Astrocyte of the spinal cord (primary cell): ENCODE measurements at places on chromosomes 11 and 22.

DNA sequence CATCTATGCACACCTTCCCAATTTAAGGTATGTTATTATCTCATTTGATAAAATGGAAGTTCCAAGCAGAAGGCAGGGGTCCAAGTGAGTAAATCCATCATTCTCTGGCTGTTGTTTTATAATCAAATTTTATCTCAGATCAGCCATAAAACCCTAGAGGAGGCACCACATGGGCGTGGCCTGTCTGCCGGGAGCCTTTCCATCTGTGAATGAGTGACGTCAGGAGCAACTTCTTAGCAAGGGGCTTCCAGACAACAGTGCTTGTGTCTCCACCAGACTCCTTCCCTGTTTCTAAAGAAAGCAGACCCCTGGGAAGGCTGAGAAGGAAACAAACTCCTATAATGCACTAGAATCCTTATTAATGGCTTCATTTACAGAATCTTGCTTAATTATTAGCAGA, 13.5 kb downstream of the SEZ6L start:
- no peak for DNase-seq

DNA sequence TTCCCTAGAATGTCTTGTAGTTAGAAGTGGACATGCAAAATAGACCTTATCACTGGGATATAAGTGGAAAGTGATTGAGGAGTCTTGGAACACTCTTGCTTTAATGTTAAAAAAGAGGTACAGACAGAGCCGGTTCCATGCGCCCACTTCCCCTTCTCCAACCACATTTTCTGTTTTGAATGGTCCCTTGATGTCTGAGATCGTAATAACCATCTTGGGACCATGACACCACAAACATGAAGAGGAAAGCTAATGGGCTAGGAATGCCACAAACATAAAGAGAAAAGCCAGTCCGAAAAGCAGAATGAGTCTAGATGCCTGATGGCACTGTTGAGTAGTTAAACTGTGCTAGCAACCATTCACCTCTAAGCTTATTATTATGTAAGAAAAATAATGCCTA, 54.8 kb upstream of the SPON1 start:
- DNase-seq: no peak

DNA sequence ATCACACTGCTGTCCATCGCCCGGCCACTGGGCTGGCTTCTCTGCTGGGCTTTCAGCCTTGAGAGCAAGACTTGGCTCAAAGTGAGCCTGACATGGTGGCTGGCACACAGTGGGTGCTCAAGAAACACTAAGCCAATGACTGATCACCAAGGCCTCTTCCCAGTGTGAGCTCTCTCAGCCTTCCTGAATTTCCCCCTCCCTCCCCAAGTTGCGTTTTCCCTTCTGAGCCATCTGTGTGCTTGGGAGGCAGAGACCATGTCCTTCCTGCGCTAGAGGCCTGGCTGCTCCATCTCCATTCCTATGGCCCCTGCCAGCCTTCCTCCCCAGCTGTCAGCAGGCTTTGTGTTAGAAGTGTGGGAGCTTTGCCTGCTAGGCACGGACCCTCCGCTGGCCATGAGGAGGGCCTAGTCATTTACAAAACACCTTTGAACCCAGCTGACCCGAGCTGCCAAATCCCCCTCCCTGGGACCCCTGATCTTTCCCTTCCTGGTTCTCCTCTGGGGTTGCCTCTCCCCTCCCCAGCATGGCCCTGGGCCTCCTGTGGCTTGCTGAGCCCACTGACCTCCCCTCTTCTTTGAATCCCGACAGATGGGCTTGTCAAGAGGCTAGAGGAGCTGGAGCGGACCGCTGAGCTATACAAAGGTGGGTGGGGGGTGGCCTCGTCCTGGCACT, 13.2 kb downstream of the PICK1 start:
- no peak for DNase-seq

DNA sequence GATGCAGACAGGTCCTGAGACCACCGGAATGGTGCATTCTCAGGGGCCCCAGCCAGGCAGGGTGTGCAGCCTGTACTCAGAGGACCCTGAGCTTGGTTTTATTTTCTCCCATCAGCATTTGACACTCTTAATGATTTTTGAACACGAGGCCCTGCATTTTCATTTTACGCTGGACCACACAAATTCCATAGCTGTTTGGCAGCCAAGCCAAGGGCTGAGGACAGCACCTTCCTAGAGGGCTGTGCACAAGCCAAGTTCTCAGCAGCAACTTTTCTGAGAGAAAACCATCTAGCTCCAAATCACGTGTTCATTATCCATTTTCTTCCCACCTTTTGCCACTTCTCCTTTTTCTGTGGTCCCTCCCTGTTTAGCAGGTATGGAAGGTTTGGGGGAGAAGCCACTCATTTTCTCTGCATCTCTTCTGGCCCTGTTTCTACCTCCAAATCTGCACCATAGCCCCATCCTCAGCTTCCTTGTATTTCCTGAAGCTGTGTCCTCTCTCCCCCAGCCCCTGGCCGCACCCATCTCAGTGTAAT, 60.4 kb downstream of the TRAF6 start:
- DNase-seq: peak; percentile 35

- no peak for DNase-seq
Measured at GRCh38 chr11:3877364-3878257, 22.1 kb downstream of the STIM1 start.

- peak; percentile 89 for DNase-seq
Measured at GRCh38 chr11:107545101-107545514, 20.4 kb downstream of the ALKBH8 start.

- peak; percentile 64 for DNase-seq
Measured at GRCh38 chr11:60857378-60858232, 1.9 kb upstream of the PTGDR2 start.

DNA sequence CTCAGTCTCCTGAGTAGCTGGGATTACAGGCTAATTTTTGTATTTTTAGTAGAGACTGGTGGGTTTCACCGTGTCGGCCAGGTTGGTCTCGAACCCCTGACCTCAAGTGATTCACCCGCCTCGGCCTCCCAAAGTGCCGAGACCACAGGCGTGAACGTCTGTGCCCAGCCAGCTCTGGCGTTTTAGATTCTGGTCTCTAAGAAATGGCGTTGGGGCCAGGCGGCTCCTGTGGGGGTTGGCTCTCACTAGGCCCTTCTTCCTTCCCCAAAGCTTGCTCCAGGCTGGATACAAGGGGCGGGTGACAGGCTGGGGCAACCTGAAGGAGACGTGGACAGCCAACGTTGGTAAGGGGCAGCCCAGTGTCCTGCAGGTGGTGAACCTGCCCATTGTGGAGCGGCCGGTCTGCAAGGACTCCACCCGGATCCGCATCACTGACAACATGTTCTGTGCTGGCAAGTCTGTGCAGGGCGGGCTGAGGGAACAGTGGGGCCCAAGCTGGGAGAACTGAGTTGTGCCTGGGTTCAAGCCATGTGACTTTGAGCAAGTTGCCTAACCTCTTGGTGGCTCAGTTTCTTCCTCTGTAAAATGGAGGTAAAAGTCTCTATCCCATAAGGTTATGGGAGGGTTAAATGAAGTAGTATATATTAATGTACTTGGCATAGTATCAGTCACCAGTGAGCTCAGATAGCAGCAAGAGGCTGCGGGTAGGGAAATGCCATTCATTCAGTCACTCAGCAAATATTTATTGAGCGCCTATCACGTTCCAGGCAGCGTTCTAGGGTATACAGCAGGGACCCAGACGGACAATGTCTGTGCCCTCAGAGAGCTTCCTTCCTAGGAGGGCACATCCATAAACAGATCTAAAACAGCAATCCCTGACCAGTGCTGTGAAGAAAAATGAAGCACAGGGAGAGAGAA, 10.4 kb downstream of the F2 start:
- DNase-seq: no peak

DNA sequence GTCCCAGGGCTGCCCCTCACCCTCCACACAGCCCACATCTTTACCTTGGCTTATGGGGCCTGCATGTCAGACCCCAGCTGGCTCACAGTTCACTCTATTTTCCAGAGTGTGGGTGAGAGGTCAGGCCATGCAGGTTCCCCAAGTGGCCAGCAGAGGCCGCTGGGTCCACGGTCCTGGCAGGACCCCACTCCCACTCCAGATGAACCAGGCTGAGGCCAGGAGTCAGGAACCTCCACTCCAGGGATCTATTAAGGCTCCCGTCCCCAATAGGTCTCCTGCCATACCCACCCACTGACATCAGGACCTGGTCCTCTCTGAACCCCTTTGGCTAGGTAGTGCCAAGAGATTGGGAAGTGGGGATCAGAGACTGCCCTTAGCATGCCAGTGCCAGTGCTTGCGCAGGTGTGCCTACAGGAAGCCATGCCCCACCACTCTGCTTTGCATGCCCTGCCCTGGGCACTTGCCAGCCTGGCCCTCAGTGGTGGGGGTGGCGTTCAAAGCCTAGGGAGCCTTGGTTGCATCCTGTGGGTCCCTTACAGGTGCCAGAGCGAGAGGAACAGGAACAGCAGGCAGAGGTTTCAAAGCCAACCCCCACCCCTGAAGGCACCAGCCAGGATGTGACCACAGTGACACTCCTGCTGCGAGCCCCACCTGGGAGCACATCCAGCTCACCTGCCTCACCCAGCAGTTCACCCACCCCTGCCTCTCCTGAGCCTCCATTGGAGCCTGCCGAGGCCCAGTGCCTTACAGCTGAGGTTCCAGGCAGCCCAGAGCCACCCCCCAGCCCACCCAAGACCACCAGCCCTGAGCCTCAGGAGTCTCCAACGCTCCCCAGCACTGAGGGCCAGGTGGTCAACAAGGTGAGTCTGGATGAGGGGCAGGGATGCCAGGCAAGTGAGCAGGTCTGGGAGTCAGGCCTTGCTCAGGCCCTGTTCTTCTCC, 8.3 kb downstream of the SMTN start:
- peak; percentile 20 for DNase-seq

DNA sequence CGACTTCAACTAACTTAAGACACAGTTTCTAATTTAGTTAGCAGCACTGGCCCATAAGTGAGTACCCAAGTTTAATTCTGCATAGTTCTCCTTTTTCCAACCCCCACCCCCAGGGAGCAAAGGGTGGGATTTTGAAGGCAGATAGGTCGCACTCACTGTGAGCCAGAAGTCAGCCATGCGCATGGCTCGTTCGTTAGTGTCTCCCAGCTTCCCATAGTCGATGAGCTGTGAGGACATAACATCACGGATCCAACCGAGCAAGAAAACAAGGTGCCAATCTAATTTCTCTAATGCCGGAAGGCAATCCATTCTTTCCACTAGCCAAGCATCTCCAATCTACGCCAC, 577 bp downstream of the MRPL17 start:
- no peak for DNase-seq

DNA sequence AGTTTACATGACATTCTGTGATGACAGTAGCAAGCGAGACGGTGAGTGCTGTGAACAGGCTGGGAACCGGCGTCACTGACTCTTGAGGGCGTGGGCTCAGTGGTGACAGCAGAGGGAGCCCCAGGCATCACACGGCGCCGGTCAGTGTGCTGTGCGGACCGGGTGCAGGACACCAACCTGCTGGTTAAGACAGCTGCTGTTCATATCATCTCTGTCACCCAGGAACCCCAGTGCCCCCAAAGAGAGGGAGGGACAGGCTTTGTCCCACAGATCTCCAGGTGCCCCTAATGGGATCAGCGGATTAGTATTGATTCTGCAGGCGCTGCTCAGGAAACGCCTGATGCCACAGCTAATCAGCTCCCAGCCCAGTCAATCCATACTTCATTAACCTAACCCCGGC, 18.4 kb downstream of the B3GAT1 start:
- DNase-seq: no peak

- peak; percentile 78 for DNase-seq
Measured at GRCh38 chr11:43738600-43739409, 58.3 kb downstream of the HSD17B12 start.

DNA sequence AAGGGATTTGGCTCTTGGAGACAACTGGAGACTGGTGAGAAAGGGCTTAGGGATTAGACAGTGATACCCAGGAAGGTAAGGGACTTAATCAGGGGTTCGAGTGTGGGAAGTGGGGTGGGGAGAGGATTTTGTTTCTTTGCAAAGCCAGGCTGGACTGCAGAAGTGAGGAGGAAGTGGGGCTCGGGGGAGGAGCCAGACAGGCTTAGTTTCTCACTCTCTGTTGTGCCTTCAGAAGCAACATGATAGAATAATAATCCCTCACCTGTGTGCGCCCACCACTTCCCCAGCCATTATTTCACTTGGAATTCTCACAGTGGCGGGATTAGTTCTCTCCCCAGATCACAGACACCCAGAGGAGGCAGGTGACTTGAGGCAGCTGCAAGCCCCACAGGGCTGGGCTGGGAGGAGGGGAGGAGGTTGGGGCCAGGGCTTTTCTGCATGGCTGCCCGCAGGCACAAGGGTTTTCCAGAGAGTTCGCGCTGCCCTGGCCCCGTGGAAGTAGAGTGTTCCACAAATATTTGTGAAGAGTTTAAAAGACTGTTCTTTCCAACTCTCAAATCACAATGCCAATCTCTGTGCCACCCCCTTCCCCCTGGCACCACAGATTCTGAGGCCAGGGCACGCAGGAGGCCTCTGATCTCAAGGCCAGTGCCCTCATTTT, 4.0 kb upstream of the SEC14L2 start:
- no peak for DNase-seq

DNA sequence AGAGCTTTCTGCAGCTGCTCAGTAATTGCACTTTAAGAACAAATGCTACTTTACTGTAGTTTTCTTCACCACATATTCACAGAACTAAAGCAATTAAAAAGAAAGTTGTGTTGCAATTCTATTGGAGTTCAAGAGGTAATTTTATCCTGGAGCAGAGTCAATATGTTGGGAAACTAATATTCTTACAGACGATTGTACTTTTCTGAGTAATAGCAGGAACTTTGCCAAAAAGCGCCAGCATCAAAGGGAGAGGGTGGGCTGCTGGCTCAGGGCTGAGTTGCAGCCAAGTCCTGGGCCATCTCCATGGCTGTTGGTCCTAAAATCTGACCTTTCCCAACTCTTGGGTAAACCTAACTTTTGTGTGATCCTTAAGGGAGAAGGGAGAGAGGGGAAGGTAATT, 73.6 kb upstream of the MYO18B start:
- peak; percentile 65 for DNase-seq

- DNase-seq: no peak
Measured at GRCh38 chr11:1345737-1346513, 36.5 kb upstream of the TOLLIP start.

- peak; percentile 76 for DNase-seq
Measured at GRCh38 chr22:31681349-31682345, 19.6 kb upstream of the PISD start.

- DNase-seq: peak; percentile 43
Measured at GRCh38 chr11:93236741-93237675, 39.2 kb upstream of the SLC36A4 start.

- DNase-seq: no peak
Measured at GRCh38 chr11:64643256-64643881, 52.3 kb downstream of the SLC22A12 start.
